Omental fat pad (tissue), 4 donors: ENCODE measurements at places on chromosomes 2 and 18. TPM values are rescaled to one million over a fixed set of nuclear protein-coding genes. Genes with fewer than 3 reads are reported as not detected.

GRCh38 chr2:237455764-237456163 lies 31.3 kb upstream of the MLPH start:
- no peak for DNase-seq

DNA sequence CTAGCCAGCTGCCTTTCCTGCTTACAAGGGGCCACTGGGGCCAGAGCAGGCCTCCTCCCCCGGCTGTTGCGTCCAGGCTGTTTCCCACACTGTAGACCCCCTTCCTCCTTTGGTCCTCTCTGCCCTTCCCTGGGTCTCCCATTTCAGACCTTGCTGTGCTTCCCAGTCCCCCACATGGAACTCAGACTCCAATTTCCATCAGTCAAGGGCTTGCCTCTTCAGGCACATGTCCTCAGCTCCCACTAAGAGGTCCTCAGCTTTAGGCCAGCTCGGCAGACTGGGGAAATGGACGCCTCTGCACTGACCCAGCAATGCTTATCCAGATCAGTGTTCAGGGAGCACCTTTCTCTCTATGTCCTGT lies 98.0 kb upstream of the BZW1 start:
- no peak for DNase-seq

DNA sequence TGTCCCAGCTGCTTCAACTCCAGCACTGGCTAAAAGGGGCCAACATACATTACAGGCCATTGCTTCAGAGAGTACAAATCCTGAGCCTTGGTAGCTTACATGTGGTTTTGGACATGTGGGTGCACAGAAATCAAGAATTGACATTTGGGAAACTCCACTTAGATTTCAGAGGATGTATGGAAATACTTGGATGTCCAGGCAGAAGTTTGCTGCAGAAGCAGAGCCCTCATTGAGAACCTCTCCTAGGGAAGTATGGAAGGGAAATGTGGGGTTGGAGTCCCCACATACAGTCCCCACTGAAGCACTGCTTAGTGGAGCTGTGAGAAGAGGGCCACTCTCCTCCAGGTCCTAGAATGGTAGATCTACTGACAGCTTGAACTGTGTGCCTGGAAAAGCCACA lies 218.0 kb upstream of the CWC22 start:
- DNase-seq, result no peak

DNA sequence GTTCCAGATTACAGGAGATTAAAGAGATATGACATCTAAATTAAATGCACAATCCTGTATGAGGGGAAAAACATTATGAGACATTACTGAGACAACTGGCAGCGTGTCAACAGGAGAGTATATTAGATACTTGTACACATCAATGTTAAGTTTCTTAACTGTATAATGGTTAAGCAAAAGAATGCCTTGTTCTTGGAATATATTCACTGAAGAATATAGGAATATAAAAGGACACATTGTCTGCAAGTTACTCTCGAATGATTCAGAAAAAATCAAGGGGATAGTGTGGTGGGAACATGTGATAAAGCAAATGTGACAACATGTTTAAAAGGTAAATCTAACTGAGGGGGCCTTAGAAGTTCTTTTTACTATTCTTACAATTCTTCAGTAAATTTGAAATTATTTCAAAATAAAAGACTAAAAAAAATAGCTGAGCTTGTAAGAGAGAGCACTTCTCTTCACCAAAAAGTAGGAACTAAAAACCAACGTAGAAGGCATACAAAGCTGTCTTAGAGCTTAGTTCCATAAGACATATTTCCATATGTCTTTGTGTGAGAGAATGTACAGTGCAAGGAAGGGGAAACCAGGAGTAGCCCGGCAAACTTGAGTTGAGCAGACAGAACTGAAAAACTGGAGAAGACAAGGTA lies 7.5 kb downstream of the WDPCP start:
- no peak for DNase-seq

Gene KHK
- 1.7 TPM for total RNA-seq

- DNase-seq, result no peak
Observed at GRCh38 chr2:241804326-241805229, 4.4 kb upstream of the NEU4 start.

DNA sequence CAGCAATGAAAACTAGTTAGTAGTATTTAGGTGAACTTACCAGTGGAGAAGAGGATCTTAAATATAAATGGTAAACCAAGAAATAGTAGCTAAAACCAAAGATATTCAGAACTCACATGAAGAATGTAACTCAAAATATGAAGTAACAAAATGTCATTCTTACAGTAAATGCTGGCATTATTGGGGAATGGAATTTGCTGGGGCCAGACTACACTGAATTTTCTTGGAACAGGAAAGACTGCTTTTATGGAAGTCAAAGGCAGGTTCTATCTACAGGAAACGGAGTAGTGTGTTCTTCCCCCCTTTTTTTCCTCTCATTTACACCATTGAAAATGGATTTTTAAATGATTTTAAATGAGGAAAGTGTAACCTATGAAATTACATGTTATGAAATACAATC lies 188.7 kb downstream of the IKZF2 start:
- DNase-seq, result no peak

Gene ALKAL2
- 4.8 TPM for total RNA-seq

Gene PAIP2B
- total RNA-seq, result 3.0 TPM

Gene SLC40A1
- total RNA-seq, result 34.8 TPM

DNA sequence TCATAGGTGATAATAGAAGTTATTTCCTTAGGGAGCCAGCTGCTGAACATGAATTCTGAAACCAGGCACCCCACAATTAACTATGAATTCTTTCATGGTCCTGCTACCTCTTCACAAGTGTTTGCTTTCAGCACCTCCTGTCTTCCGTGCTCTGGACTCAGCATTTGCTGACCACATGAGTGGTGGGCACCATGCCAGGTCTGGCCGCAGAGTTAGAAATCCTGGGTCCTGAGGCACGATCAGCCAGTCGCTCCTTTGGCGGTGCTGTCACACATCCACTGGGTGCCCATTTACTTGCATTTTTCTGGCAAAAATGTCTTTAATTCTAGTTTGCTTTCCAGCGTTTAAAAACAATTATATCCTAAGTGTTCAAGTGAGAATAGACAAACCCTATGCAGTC lies 196.4 kb upstream of the PXDN start:
- no peak for DNase-seq

DNA sequence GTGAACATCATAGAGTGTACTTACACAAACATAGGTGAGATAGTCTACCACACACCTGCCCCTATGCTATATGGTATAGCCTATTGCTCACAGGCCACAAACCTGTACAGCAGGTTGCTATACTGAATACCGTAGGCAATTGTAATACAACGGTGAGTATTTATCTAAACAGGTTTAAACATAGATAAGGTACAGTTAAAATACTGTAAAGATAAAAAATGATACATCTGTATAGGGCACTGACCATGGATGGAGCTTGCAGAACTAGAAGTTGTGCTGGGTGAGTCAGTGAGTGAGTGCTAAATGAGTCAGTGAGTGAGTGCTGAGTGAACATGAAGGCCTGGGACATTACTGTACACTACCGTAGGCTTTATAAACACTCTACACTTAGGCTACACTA lies 267.0 kb upstream of the HS6ST1 start:
- no peak for DNase-seq

Gene B3GNT7
- total RNA-seq, result 4.9 TPM

DNA sequence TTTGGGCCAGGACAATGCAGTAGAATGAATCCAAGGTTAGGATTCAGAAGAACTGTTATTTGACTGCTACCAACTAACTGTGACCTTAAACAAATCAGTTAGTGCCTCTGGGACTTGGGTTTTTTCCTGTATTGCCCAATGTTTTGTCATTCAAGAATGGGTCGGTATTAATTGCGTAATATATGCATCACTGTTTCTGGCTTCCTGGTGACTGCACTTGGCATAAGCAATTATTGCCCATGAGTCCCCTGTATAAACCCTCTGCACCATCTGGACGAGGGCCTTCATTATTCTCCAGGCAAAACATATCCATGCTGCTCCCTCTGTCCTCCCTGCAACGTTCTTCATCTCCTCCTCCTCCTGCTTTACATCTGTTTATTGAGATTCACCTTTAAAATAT lies 255.8 kb upstream of the LRRTM1 start:
- no peak for DNase-seq

Gene DSG1
- total RNA-seq, result 0.63 TPM

- no peak for DNase-seq
Observed at GRCh38 chr2:86621280-86621943, 2.3 kb downstream of the RNF103 start.

DNA sequence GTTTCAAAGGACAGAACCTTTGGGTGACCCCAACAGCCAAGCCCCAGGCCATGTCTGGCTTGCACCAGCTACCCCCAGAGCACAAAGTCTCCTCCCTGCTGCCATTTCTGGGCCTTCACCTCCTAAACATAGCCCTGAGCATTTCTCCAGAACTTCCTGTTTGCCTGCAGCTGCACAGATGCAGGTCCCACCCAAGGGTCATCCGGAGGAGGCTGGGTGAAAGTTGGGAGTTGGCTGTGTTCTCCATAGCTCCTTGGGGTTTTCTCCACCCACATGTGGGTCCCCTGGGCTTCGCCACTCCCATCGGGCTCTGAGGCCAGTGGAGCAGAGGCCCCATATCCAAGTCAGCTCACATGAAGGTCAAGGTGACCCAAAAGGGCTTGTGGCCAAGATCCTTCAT lies 4.3 kb downstream of the TNP1 start:
- no peak for DNase-seq

DNA sequence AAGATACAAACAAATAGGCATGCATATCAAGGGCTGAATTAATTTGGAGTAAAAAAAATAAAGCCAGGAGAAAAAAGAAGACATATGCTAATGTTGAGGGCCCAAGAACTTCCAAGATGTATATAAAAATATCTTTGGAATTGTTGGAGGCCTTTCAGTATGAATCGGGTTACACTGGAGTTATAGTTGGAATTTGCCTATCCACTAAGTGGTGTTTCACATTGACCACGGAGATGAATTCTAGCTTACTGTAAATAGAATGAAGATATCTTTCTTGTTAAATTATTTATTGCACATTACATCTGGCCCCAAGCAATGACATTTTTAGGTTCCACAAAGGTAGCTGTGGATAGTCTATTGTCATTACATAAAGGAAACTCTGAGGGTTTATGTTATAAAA lies 38.5 kb upstream of the TRIB2 start:
- no peak for DNase-seq

GRCh38 chr2:156908825-156909224 lies 348.7 kb upstream of the GALNT5 start:
- no peak for DNase-seq

DNA sequence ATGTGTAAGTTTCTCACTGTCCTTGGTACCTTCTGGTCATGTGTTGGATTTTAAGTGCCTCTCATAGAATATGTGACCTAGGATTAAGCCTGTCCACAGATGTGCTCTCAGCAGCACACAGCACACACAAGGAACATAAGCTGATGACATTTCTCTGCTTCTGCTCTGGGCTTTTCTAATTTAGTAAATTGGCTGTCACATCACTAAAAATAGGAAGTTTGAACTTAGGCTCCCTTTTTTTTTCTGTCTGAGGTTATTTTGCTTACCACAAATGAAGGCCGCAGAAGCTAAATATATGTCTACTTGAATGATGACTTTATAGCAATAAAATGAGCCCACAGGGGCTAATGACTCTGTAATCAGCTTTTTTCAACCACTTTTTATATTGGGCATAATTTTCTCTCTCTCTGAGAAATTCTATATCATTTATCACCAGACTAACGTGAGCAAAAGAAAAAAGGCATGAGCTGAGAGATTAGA lies 150.2 kb upstream of the KLHL14 start:
- DNase-seq, result no peak

DNA sequence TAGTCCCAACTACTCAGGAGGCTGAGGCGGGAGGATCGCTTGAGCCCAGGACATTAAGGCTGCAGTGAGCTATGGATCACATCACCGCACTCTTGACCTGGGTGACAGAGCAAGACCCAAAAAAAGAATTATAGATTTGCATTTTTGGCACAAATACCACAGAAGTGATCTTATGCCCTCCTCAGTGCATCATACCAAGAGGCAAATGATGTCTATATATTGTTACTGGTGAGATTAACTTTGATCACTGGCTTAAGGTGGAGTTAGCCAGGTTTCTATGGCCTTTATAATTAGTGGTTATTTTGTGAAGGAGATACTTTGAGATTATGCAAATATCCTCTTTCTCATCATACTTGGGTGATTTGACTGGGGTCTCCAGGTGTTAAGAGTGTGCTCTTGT lies 22.1 kb upstream of the CATIP start:
- DNase-seq, result no peak

GRCh38 chr2:233418761-233419546 lies 64.7 kb downstream of the DGKD start:
- no peak for DNase-seq

GRCh38 chr2:218300141-218300540 lies 7.8 kb upstream of the TMBIM1 start:
- no peak for DNase-seq

DNA sequence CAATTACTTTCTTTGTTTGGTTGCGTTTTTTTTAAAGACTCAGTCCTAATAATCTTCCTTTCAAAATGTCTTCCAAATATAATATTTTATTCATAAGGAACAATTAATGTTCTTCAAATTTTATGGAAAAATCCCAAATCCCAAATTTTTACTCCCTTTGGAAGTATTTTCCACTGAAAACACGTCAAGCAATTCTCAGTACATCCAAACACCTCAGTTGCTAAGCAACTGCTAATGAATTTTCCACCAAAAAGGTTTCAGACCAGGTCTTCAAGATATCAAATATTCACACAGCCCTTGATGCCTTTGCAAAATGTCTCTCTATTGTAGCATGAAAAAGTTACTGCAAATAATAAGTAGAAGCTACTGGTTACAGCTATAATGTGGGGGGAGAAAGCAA lies 140.1 kb downstream of the DSEL start:
- no peak for DNase-seq

GRCh38 chr2:98775146-98775986 lies 44.4 kb upstream of the MGAT4A start:
- DNase-seq, result no peak

DNA sequence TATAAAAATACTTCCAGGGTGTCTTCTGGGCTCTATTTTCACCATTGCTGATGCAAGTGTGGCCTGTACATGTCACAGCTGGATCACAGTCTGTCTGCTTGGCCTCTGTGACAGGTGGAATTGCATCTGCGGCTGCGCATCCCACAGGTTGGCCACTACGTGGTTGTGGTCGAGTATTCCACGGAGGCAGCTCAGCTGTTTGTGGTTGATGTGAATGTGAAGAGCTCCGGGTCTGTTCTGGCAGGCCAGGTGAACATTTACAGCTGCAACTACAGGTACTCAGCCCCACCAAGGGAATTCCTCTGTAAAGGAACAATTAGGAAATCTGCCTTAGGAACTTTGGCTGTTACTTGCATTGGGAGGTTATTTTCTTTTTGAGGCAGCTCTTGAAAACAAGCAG lies 144.5 kb downstream of the LAMA3 start:
- no peak for DNase-seq

GRCh38 chr2:134146161-134146560 lies 107.7 kb upstream of the MGAT5 start:
- DNase-seq, result no peak

GRCh38 chr2:176582990-176583481 lies 313.8 kb downstream of the MTX2 start:
- no peak for DNase-seq

DNA sequence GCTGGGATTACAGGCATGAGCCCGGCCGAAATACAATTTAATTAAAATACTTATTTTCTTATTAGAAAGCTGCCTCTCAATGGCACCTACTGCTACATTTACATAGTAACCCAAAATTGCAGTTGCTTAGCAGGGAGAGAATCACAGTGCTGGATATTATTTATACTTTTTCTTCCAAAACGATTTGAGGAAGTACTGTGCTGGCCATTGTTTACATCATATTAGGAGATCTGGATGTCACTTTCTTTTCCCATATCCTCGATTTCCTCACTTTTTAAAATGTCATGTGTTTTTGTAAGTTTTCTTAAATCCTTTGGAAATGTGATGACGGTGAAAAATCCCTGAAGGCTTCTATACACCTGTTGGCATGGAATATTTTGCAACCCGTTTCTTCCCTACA lies 3.4 kb upstream of the SP3 start:
- no peak for DNase-seq

Gene MAPK4
- 0.12 TPM for total RNA-seq
